ENCODE measurements at places on chromosomes 4 and X. TPM values are rescaled to one million over a fixed set of nuclear protein-coding genes. Genes with fewer than 3 reads are reported as not detected.

The OCRL gene
- total RNA-seq = 17.7 TPM

GRCh38 chr4:147085781-147086180 lies 140.1 kb upstream of the TTC29 start:
- no peak overlapping the region for H3K4me3 ChIP-seq
- no peak overlapping the region for H3K27ac ChIP-seq
- H3K27me3 ChIP-seq = no peaks in the 10 kb centered on the region
- H3K4me1 ChIP-seq = no peaks in the 10 kb centered on the region

The PAGE3 gene
- not detected for total RNA-seq

The FANCB gene
- total RNA-seq = 44.4 TPM

- H3K4me3 ChIP-seq = no peak overlapping the region
- no peaks in the 10 kb centered on the region for H3K36me3 ChIP-seq
- H3K27me3 ChIP-seq = no peaks in the 10 kb centered on the region
- peak; percentile 20 for DNase-seq
- no peak overlapping the region for H3K27ac ChIP-seq
Measured at GRCh38 chrX:120749141-120749846, 119.4 kb upstream of the C1GALT1C1 start.

GRCh38 chrX:16250296-16250695 lies 83.0 kb downstream of the MAGEB17 start:
- no peak overlapping the region for H3K4me3 ChIP-seq
- DNase-seq = no peak
- no peaks in the 10 kb centered on the region for H3K36me3 ChIP-seq

All from SJCRH30 (cell line).